CD4-positive, alpha-beta T cell treated with Interleukin-21 for 1 hour (primary cell): ENCODE measurements at places on chromosomes 6 and 20.

DNA sequence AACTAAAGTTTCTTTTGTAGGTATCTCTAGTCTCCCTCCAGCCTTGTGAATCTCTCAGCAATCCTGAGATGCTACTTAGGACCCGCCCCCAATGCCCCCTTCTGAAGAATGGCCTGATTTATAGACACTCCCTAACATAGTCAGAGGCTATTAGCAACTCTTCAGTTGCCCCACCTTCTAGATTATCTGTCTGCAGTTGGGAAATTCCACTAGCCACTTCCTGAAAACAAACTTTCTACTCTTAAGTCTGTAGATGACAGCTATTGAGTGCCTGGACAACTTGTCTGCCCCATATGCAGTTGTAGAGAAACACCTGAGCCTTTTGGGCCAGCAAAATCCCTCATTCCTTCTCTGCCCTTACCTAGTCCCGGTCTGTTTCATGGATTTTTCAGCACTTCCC lies 188.2 kb upstream of the PREP start:
- peak; percentile 50 for DNase-seq

DNA sequence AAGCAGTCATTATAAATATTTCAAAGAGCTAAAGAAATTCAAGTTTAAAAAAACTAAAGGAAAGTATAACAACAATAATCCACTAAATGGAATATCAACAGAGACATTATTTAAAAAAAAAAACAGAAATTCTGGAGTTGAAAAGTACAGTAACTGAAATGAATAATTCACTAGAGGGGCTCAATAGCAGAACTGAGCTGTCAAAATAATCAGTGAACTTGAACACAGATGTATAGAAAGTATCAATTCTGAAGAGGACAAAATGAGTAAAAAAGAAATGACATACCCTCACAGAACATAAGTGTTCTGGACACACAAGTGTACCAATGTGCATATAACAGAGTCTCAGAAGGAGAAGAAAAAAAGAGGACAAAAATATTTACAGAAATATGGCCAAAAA lies 191.6 kb upstream of the RUNX2 start:
- no peak for DNase-seq

GRCh38 chr6:154166140-154166539 lies 127.1 kb downstream of the OPRM1 start:
- DNase-seq, result no peak

- DNase-seq, result no peak
Observed at GRCh38 chr6:86959656-86960055, 22.3 kb downstream of the HTR1E start.

- DNase-seq, result no peak
Observed at GRCh38 chr6:70133246-70133645, 169.6 kb downstream of the COL9A1 start.

DNA sequence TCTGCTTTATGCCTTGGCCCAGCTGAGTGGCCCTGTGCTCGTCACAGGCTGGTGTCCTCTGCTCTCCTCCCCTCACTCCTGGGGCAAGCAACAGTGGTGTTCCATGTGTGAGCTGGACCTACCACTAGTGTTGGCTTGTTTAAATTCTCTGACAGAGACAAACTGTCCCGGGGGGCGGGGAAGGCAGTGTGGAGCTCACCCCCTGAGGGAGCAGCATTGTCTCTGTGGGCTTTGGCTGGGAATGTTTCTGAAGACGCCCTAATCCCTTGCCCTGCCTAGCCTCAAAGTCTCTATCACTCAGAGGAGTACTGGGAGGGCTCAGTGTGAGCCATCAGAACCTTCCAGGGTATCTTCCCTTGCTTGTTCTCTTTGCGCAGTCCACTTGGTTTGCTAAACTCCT lies 5.2 kb upstream of the VEGFA start:
- DNase-seq, result no peak

DNA sequence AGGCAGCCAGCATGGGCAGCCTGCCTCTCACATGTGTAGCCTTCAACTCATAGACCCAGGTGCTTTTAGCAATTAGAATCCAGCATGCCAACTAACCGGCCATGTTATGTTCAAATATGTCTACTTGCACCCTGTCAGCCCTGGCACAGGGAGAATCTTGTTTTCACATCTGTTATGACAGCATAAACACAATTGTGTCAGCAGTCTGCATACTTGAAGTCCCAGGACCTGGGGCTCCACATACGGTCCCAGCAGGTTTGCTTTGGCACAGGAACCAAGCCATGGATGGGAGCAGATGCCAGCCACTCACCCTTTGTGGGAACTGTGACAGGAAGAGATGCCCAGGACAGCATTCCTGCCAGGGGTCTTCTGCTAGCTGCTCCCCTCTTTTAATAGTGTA lies 67.2 kb upstream of the SYNDIG1 start:
- DNase-seq, result no peak

- DNase-seq, result no peak
Observed at GRCh38 chr6:138442663-138443062, 38.6 kb downstream of the HEBP2 start.
